ENCODE measurements at places on chromosomes 7 and 10.

DNA sequence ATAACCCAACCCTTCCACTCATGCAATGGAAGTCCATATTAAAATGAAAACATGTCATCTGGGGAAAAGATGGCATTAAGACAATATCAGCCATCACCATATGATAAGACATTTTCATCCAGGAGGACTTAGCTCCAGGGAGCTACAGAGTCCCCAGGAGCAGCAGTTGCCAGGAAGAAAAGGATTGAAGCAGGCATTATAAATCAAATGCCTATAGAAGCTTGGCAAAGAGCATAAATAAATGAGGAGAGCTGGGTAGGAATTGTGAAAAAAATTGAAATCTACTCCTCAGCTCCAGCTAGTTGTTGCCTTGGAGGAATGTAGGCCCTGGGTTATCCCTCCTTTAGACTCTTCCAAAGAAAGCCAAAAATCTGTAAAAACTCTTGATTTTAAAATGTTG, 42.5 kb downstream of the FAM13C start:
- no peak for DNase-seq

DNA sequence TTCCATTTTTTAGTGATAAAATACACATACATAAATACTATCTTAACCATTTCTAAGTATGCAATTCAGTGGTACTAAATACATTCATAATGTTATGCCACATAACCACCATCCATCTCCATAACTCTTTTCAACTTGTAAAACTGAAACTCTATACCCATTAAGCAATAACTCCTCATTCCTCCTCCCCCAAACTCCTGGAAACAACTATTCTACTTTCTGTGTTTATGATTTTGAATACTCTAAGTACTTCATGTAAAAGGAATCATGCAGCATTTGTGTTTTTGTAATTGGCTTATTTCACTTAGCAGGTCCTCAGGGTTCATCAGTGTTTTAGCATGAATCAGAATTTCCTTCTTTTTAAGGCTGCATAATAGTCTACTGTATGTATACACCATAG, 131.8 kb downstream of the TES start:
- no peak for DNase-seq

DNA sequence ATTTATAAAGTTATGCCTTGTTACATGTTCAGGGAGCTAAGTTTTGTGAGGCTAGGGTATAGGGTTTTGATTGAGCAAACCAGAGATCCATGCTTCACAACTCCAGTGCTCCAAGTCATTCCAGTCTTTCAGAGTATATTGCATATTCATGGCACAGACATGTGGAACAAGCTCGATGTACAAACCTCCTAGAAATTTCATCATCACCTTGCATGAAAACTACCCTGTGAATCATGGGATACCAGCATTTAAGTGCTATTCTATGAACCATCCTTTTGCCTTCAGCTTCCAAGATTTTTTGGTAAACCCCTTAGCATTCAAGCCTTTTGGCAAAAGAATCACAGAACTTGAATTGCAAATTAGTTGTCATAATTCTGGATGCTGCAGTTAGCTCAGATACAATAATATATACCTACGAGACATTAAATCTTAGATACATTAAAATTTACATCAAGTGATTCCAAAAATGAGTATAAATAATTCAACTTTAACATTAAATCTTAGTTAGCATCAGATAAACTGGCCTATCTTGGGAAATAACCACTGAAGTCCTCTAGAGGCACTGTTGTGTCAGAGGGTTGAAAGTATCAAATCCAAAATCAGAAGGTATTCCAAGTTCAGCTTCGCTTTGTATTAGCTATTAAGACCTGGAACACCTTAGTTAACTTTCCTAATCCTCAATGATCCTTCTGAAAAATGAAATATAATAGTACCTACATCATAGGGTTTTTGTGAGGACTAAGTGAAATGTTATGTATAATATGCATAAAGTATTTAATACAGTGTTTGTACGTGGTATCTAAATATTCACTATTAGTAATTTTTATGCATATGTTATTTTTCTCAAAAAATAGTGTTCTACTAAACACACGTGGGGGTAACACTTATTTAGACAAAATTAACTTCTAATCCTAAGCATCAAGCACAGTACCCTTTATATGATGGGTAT, 55.5 kb upstream of the CABCOCO1 start:
- DNase-seq = no peak

DNA sequence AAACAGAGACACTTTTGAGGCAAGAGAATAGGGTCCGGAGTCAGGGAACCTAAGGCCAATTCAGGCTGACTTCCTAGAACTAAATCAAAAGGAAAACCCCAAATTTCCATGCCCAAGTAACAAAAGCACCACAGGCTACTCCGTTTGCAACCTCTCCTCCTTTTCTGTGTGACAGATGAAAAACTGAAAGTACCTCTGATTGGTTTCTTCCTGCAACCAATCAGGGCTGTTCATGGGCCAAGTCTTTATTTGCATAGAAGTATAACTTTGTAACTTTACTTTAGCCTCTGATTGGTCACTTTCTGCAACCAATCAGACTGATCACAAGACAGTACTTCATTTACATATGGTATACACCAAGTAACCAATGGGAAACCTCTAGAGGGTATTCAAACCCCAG, 239.9 kb upstream of the KCND2 start:
- DNase-seq = no peak

DNA sequence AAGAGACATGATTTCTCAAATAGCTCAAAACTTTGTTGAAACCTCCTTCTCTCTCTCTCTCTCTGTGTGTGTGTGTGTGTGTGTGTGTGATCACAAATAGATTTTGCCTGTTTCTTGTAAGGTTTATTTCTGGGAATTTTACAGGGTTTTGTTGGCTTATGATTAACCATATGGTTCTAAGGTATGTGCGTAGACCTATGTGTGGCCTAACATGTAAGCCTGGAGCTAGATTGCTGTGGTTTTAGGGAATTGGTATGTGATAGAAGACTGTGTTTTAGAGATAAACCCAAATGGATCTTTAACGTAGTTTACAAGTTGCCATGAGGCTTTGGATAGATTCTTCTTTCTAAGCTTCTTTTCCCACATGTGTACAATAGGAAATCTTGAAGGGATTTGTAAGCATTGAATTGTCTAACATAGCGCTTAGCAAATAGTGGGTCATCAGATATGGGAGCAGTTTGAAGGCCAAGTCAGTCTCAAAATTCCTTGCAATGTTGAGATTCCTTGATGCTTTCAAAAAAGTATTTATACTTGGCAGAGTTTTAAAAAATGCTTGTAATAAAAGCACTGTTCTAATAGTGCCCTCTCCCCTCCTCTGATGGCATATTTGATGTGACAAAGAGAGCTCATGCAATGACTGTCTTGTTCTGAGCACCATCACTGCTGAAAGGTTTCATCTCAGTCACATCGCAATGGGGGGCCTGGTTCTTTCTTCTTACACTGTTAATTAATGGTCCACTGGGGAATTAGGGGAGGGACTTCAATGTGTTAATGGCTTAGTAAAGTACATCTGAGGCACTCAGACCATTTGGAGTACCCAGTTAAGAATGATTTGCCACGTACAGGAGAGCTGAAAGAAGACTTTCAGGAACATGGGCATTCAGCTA, 118.2 kb downstream of the SNX10 start:
- DNase-seq = no peak

- DNase-seq = no peak
These were observed 21.7 kb downstream of the CCM2 start for GRCh38 chr7:45021604-45022296.

DNA sequence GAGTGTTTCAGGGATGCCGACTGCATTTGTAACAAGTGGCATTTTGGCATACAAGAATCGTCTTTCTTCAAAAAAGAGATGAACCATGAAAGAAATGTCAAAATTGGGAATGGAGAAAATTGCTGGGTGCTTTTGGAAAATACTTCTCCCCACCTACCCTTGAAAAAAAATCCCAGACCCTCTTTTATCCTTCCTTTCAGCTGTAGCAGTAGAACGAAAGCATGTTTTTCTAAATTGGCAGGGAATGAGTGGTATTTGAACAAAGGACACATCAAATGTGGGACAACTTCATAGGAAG, 187.5 kb downstream of the NRP1 start:
- no peak for DNase-seq

DNA sequence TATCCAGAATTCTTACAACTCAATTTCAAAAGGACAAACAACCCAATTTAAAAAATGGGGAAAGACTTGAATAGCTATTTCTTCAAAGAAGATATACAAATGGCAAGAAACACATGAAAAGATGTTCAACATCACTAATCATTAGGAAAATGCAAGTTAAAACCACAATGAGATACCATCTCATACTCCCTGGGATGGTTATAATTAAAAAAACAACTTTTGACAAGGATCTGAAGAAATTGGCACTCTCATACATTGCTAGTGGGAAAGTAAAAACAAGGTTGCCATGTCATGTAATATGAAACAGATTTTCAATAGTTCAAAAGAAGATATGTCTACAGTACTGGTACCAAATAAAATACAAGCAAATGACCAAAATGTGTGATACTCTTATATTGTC, 9.0 kb downstream of the OAT start:
- no peak for DNase-seq

DNA sequence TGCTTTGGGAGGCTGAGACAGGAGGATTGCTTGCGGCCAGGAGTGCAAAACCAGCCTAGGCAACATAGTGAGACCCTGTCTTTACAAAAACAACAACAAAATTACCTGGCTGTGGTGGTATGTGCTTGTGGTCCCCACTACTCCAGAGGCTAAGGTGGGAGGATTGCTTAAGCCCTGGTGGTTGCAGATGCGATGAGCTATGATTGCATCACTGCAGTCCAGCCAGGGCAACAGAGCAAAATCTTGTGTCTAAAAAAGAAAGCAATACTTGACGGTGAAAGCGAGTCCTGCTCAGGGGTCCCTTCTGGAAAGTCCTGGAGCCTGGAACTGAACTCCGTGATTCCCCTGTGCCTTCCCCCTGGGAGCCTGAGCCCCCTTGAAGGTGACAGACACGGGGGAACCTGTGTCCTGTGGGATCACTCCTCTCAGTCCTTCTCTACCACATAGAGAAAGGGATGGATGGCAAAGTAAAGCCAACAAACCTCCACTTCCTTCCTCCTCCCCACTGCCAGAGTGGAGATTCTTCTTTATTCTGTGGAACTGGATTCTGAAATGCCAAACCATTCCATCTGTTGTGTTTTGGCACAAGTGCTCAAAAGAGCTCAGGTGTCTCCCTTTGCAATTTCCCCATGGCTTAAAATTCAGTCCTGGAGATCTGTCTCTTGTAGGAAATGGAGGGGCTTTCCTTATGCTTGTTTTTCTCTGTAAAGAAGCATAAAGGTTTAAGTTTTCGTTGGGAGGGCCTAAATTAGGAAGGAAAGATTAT, 50.6 kb downstream of the KIAA1217 start:
- DNase-seq = no peak

DNA sequence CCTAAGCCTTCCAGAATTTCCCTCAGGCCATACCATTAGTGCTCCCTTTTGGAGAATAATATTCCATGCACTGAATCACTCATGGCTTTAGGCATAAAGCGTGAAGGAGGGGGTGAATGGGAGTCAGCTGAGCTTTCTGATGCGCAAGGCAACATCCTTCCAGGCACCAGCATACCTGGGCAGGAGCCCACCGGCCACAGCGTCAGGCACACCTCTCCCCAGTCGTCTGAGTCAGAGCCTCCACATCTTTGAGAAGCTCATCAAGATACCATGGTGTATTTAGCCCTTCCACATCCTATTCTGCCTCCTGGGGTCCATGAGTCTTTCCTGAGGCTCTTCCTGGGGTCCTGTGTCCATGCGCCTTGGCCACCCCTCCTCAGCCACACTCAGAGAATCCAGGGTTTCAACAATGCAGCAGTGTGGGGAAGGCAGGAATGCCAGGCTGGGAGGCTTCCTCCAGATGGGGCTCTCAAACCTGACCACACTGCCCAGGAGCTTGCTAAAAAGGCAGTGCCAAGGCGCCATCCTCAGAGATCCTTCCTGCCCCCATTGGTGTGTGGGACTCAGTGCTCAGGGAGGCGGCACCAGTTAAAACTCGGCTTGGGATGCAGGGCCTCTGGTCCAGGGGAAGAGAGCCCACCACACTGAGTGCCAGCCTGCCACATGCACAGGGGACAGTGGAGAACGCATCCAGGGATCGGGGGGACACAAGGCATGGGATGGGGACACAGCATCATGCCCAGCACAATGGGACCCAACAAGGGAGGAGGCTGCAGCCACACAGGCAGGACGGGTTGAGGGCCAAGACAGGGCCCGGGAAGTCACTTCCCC, 31.6 kb downstream of the RASGEF1A start:
- DNase-seq = peak; percentile 1

- peak; percentile 82 for DNase-seq
These were observed 14.0 kb downstream of the DNAJB12 start for GRCh38 chr10:72340510-72341261.

DNA sequence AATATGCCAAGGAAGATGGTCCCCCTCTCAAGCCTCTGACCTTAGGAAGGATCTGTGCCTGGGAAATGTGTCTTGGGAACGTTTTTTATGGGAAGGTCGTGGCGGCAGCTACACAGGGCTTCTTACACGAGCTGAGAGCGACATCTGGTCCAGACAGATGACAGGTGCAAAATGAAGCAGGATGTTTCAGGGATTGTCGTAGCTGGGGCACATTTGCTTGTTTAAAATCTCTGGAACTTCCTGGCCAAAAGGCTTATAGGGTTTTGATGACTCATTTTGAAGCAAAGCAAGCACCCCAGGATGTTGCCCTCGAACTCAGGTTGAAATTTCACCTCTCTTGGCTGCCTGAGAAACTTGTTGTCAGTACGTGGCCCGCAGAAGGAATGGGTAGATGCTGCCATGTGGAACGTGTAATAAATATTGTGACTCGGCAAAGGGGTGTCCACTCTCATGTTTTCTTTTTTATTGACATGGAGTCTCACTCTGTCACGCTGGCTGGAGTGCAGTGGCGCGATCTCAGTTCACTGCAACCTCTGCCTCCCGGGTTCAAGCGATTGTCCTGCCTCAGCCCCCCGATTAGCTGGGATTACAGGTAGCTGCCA, 117.5 kb downstream of the CAMK1D start:
- no peak for DNase-seq

- DNase-seq = no peak
These were observed 23.3 kb downstream of the ZFAND4 start for GRCh38 chr10:45649296-45649695.

- peak; percentile 32 for DNase-seq
These were observed 17.1 kb upstream of the CPA1 start for GRCh38 chr7:130363026-130363847.

GRCh38 chr10:113151190-113151666, 201.2 kb downstream of the TCF7L2 start:
- no peak for DNase-seq

DNA sequence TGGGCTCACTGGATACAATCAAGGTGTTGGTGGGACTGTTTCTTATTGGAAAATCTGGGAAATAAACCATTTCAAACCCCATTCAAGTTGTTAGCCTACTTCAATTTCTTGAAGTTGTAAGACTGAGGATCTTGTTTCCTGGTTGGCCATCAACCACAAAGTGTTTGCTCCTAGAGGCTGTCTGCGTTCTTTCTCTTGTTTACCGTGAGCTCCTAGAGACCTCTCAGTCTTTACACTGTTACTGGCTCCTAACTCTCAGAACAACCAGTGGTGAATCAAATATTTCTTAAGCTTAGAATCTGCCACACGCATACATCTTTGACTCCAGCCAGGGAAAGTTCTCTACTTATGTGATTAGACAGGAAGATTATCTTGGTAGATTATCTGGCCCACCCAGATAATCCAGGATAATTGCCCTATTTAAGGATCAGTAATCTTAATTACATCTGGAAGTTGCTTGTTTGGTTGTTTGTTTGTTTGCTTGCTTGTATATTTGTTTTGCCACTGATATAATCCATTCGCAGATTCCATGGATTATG, 798.7 kb downstream of the IPMK start:
- DNase-seq = no peak

Data from activated naive CD4-positive, alpha-beta T cell treated with Interleukin-2 at 50 U/mL for 16 hours (primary cell).